ENCODE measurements at places on chromosomes 11 and 22. TPM values are rescaled to one million over a fixed set of nuclear protein-coding genes. Genes with fewer than 3 reads are reported as not detected.

DNA sequence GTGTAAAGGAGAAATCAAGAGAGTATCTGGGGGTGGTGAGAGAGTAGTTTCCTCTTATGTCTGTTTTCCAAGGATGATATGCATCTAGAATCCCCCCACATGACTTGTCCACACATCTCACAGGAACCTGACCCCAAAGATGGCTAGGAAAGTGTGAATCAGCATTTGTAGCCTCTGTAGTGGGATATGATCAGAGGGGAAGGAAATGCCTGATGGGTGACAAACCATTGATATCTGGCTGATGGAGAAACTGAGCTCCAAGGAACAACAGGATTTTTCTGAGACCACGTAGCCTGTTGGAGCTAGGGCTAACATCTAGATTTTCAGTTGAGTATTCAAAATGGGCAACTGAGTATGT lies 369.4 kb downstream of the DDX10 start:
- no peak overlapping the region for H3K4me3 ChIP-seq
- no peaks in the 10 kb centered on the region for H3K4me1 ChIP-seq
- no peak overlapping the region for H3K27ac ChIP-seq
- no peaks in the 10 kb centered on the region for H3K36me3 ChIP-seq

DNA sequence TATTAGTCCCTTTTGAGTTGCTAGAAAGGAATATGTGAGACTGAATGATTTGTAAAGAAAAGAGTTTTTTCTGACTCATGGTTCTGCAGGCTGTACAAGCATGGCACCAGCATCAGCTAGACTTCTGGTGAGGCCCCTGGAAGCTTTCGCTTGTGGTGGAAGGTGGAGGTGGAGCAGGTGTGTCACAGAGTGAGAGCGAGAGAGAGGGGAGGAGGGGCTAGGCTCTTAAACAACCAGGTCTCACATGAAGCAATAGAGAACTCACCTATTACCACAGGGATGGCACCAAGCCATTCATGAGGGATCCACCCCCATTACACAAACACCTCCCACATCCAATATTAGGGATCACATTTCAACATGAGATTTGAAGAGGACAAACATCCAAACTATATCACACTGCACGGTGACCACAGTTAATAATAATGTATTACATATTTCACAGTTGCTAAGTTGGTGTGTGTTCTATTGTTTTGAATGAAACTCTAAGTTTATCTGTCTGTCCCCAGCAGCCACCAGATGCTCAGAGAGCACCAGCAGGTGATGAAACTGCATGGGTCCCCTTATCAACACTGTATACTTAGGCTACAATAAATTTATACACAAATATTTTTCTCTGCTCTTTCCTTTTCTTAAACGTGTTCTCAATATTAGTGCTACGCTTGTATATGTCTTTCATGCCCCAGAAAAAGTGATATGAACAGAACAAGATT lies 14.1 kb downstream of the ZFP91 start:
- no peaks in the 10 kb centered on the region for H3K4me1 ChIP-seq
- no peak for DNase-seq
- H3K4me3 ChIP-seq: no peak overlapping the region
- H3K27ac ChIP-seq: no peak overlapping the region
- no peaks in the 10 kb centered on the region for H3K27me3 ChIP-seq
- H3K36me3 ChIP-seq: peaks cover 4% of the 10 kb centered on the region

DNA sequence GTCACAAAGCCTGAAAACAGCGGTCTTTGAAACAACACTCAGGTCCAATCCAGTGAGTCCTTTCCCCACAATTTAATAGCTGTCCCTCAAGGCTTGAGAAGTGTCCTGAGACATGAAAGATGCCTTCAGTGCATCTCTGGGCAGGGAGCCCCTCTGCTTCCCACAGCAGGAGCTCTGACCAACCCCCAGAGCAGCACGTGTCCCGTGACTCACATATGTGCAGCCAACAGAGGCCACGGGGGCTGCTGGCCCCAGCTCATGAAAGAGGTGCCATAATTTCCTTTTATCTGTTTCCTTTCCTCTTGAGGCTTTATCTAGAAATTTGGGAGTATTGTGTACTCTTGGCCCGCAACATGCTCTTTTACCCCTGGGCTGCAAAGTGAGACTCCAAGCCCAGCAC lies 33.2 kb upstream of the LMO1 start:
- DNase-seq: no peak
- H3K27me3 ChIP-seq: peaks cover 5% of the 10 kb centered on the region
- H3K4me3 ChIP-seq: no peak overlapping the region
- no peak overlapping the region for H3K27ac ChIP-seq
- H3K36me3 ChIP-seq: no peaks in the 10 kb centered on the region
- no peaks in the 10 kb centered on the region for H3K4me1 ChIP-seq

DNA sequence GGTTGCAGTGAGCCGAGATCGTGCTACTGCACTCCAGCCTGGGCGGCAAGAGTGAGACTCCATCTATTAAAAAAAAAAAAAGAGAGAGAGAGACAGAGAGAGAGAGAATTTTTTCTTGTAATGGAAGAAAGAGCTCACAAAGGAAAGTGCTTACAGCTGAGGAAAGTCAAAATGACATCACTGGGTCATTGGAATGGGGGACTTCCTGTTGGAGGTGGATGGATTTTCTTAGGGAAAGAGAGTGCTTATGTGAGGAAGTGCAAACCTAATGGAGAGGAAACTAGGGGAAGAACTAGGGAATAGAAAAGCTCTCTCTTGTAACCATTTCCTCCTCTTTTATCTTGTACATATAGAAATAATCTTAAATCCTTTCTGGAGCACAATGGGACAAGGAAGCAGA lies 6.3 kb upstream of the PIWIL4 start:
- H3K4me3 ChIP-seq: no peak overlapping the region
- H3K27ac ChIP-seq: no peak overlapping the region
- DNase-seq: no peak
- H3K27me3 ChIP-seq: no peaks in the 10 kb centered on the region
- no peaks in the 10 kb centered on the region for H3K4me1 ChIP-seq

- H3K36me3 ChIP-seq: peaks cover 9% of the 10 kb centered on the region
- H3K4me1 ChIP-seq: peaks cover 16% of the 10 kb centered on the region
- no peaks in the 10 kb centered on the region for H3K27me3 ChIP-seq
- DNase-seq: no peak
- H3K4me3 ChIP-seq: peak overlapping the region; percentile 80
Observed at GRCh38 chr11:114059984-114060391, 477 bp downstream of the ZBTB16 start.

- no peak for DNase-seq
- H3K36me3 ChIP-seq: no peaks in the 10 kb centered on the region
Observed at GRCh38 chr11:88521799-88522201, 184.3 kb upstream of the CTSC start.

The OR2D2 gene
- 0.25 TPM for total RNA-seq
